Posterior vena cava (tissue), 2 donors: ENCODE measurements at places on chromosomes 12 and 14. TPM values are rescaled to one million over a fixed set of nuclear protein-coding genes. Genes with fewer than 3 reads are reported as not detected.

DNA sequence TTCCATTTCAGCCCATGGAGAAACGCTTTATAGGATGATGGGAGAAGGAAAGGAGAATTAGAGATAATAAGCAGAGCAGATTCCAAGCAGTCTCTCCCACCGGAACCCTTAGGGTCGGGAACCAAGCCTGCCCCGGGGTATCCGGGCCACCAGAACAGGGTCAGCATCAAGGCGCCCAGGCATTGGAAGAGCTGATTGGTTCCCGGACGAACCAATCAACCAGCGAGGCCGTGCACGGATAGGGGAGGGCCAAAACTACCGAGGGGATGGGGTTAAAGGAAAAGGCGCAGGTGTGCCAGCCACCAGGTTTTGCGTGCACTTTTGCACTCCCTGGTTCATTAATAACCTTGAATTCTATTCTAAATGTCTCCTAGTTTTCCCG lies 1.7 kb downstream of the PPM1H start:
- no peak for DNase-seq

C12orf54 gene
- total RNA-seq, result not detected

DNA sequence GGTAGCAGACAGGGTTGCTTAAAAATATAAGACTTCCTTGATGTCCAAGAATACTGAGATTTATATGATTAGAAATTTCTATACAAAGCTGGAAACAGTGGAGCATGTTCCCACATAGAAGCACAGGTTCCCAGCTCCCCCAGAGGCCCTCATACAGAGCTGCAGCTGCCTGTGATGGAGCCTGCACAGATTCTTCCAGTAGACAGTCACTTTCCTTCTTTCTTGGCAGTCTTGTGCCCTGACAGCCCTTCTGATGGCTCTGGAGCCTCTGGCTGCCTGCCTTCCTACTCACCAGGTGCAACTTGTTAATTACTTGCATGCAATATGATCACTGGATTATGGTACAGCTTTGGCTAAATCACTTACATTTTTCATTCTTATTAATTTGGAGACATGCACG lies 44.4 kb downstream of the BICD1 start:
- no peak for DNase-seq

KRT6C gene
- total RNA-seq, result not detected

DNA sequence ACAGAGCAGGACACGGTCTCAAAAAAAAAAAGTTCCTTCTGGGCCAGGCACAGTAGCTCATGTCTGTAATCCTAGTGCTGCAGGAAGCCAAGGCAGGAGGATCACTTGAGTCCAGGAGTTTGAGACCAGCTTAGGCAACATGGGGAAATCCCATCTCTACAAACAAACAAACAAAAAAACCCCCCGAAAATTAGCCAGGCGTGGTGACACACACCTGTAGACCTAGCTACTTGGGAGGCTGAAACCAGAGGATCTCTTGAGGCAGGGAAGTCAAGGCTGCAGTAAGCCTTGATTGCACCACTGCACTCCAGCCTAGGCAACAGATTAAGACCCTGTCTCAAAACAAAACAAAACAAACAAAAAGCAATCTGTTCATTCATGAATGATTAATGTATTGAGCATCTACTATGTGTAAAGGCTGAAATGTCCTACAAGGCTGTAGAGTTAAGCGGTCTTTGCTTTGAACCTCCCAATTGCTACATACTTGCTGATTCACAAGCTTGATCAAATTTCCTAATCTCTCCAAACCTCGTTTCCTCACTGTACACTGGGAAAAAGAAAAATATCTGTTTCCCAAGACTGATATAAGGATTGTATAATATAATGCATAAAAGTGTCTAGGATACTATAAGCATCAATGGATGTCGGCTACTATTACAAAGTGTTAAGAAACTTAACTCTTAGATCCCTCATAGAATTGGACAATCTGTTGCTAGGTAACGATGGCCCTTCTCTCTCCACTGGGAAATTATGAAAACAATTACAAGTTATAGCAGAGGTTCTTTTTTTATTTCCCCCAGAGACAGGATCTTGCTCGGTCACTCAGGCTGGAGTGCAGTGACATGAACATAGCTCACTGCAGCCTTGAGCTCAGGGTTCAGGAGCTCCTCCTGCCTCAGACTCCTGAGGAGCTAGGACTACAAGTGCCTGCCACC lies 7.9 kb upstream of the RILPL2 start:
- DNase-seq, result no peak
